RPMI7951 (cell line): ENCODE measurements at places on chromosomes 12 and 14. TPM values are rescaled to one million over a fixed set of nuclear protein-coding genes. Genes with fewer than 3 reads are reported as not detected.
A peak's percentile ranks its signal among the peaks of the same experiment; 100 is the strongest.

Gene HOXC4
- total RNA-seq, result 2.5 and 4.7 TPM in 2 replicates

Gene TMEM30B
- total RNA-seq, result not detected in 2 replicates

Gene SLC10A1
- total RNA-seq, result not detected in 2 replicates

Gene TMEM63C
- total RNA-seq, result not detected in 2 replicates

Gene RHOJ
- 0.10 and 0.12 TPM in 2 replicates for total RNA-seq

Gene SPX
- total RNA-seq, result 0.60 and 1.3 TPM in 2 replicates

Gene IL31
- not detected in 2 replicates for total RNA-seq

Gene ABHD12B
- 0.12 TPM in 1 of 2 replicates, not detected in the other for total RNA-seq

Gene IL22
- total RNA-seq, result not detected in 2 replicates

Gene CMA1
- total RNA-seq, result not detected in 2 replicates

Gene REP15
- total RNA-seq, result 1.4 and 1.6 TPM in 2 replicates

Gene L2HGDH
- total RNA-seq, result 4.3 and 5.5 TPM in 2 replicates

GRCh38 chr12:121980191-121980891, 41.3 kb upstream of the BCL7A start:
- no peak for DNase-seq

- no peak for DNase-seq
These were observed 488.0 kb upstream of the RGS6 start for GRCh38 chr14:71444030-71444822.

DNA sequence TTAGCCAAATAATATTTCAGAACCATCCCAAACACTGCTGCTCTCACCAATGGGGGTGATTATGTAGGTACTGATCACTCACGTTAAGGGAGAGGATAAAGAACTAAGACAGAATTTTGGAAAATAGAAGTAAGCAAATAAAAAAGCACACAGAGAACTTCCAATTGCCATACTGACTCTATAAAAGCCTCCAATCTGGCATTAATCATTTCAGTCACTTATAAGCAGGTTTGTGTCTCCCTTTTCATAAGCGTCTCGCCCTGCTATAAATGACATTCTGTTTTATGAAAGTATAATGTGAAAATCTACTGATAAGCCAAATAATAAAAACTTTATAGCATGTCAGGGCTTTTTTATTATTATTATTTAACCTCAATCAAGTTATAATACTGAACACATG, 435.2 kb downstream of the ETNK1 start:
- DNase-seq, result no peak

- no peak for DNase-seq
These were observed 9.1 kb downstream of the FAM181A start for GRCh38 chr14:93936245-93936644.

- peak; percentile 69 for DNase-seq
These were observed 89.3 kb upstream of the RAP1B start for GRCh38 chr12:68521321-68521839.

GRCh38 chr14:69716478-69717187, 50.3 kb upstream of the SRSF5 start:
- DNase-seq, result peak; percentile 83

- DNase-seq, result no peak
These were observed 357.5 kb downstream of the FSCB start for GRCh38 chr14:44149597-44149996.

DNA sequence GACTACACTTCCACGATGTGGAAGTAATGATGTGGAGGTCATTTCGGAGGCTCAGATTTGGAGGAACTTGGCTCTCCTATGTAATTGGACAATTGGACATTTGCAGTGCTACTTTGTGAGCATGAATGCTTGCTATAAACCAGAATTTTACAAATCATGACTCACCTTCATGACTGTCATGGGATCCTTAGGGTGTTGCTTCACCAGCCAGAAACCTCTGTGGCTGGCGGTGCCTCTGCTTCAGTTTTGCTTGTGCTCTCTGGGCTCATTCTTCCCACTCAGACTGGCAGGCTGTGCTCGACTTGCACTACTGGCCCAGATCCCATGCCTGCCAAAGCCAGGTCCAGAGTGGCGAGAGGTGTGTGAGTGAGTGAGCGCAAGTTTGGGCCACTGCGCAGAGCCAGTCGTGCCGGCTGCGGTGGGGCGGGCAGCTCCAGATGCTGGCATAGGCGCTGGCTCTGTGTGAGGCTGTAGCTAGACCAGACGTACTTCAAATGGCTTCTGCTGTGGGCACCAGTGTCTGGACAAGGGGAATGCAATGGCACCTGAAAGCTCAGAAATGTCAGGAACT, 387.8 kb downstream of the AEBP2 start:
- DNase-seq, result peak; percentile 16

- peak; percentile 42 for DNase-seq
These were observed 166.1 kb upstream of the SYT10 start for GRCh38 chr12:33605757-33606156.

DNA sequence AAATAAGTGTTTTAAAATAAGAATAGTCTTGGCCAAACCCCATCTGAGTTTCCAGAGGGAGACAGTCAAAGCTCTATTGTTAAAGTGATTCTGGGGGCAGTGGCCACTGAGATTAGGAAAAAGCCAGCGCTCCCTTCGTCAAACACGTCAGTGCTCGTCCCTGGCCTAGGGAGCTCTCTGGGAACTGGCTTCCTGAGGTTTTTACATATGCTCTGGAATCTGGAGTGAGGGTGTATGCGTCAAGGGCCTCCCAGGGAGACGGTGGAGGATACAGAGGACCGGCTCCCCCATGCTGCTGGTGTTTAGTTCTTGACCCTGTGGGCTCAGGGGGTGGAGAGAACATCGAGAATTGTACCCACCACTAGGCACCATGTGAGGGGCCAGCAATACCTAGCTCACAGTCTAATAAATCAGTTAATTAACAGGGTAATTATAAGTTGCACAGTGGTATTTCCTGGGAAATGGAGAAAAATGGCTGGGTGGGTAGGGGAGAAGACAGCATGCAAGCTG, 87.0 kb downstream of the SLC25A47 start:
- DNase-seq, result peak; percentile 61

DNA sequence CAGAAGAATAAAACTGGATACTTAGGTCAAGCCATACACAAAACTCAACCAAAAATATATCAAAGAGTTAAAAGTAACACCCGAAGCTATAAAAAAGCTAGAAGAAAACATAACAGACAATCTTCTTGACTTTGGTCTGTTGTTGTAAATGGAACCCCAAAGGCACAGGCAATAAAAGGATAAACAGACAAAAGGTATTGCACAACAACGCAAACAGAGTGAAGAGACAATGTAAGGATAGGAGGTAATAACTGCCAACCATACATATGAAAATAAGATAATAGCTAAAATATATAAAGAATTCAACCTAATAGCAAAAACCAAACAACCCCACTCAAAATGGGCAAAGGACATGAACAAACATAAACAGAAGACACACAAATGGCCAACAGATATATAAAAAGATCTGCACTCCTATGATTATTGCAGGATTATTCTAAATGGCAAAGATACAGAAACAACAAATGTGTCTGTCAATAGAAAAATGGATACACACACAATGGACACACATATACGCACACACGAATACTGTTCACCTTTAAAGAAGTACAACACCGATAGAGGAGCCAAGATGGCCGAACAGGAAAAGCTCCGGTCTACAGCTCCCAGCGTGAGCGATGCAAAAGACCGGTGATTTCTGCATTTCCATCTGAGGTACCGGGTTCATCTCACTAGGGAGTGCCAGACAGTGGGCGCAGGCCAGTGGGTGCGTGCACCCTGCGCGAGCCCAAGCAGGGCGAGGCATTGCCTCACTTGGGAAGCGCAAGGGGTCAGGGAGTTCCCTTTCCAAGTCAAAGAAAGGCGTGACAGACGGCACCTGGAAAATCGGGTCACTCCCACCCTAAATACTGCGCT, 1137.1 kb downstream of the FSCB start:
- DNase-seq, result no peak

DNA sequence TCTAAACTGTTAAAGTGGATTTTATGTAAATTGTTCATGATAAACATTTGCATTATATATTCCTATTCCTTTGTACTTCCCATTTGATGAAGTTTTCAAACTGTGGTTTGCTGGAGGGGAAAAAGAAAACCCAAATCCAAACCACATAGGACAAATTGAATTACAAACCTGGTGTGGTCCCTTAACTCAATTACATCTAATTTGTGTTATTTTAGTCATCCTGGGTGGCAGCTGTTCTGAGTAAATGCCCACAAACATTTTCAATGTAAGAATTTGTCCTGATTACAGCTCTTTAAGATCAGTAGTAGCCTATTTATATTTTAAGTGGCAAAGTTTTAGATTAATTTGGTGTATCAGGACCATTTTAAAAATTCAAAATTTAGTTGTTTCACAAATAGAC, 153.9 kb downstream of the RAD51B start:
- peak; percentile 48 for DNase-seq

DNA sequence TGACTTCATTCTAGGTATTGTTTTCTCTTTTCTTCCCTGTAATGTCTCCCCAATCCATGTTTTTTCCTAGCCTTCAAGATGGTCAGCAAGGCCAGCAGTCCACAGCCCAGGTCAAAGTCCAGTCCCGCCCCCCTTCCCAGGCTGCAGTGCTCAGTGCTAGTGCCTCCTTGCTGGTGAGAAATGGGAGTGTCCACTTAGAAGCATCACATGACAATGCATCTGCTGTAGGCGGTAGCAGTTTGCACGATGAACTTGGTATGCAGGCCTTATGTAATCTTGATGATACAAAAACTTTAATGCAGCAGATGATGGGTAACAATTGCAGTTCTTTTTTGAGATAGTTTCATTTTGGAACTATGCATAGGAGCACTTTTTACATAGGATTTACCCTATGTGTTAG, 88.4 kb downstream of the PCNX1 start:
- DNase-seq, result peak; percentile 7

- peak; percentile 61 for DNase-seq
These were observed 180.8 kb downstream of the EFCAB11 start for GRCh38 chr14:89773644-89774316.

- DNase-seq, result no peak
These were observed 107.6 kb upstream of the SYT1 start for GRCh38 chr12:78756936-78757335.

DNA sequence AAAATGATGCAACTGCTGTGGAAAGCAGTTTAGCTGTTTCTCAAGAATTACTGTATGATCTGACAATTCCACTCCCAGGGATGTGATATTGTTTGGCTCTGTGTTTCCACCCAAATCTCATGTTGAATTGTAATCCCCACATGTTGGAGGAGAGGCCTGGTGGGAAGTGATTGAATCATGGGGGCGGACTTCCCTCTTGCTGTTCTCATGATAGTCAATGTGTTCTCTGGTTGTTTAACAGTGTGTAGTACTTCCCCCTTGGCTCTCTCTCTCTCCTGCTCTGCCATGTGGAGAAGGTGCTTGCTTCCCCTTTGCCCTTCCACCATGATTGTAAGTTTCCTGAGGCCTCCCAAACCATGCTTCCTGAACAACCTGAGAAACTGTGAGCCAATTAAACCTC, 93.4 kb upstream of the CPM start:
- no peak for DNase-seq

DNA sequence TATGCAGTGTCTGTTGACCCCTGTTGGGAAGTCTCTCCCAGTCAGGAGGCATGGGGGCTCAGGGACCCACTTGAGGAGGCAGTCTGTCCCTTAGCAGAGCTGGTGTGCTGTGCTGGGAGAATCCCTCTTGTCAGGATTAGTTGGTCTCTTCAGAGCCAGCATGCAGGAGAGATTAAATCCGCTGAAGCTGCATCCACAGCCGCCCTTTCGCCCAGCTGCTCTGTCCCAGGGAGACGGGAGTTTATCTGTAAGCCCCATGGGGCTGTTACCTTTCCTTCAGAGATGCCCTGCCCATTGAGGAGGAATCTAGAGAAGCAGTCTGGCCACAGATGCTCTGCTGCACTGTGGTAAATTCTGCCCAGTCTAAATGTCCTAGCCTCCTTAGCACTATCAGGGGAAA, 13.1 kb upstream of the KLRC1 start:
- DNase-seq, result no peak

DNA sequence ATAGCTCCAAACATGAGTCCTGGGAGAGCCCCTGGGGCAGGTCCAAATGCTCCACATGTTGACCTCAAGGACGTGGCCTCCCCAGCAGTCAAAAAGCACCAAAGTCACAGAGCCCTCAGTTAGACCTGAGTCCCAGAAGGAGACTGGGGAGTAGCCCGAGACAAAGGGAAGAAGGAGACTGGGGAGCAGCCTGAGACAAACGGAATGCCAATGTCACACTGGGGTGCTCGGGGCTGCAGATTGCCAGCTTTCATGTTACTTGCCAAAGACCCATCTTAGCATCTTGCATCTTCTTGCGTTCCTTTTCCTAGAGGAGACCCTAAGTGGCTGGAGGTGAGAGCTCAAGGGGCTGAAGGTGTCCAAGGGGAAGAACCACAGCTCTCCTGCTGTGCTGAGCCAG, 14.9 kb downstream of the PLEKHD1 start:
- no peak for DNase-seq

- DNase-seq, result peak; percentile 35
These were observed 41.8 kb downstream of the FMNL3 start for GRCh38 chr12:49665384-49665783.

- DNase-seq, result no peak
These were observed 277.2 kb downstream of the TMTC2 start for GRCh38 chr12:82963956-82964355.

GRCh38 chr12:27818401-27818918, 38.4 kb upstream of the MANSC4 start:
- DNase-seq, result no peak

DNA sequence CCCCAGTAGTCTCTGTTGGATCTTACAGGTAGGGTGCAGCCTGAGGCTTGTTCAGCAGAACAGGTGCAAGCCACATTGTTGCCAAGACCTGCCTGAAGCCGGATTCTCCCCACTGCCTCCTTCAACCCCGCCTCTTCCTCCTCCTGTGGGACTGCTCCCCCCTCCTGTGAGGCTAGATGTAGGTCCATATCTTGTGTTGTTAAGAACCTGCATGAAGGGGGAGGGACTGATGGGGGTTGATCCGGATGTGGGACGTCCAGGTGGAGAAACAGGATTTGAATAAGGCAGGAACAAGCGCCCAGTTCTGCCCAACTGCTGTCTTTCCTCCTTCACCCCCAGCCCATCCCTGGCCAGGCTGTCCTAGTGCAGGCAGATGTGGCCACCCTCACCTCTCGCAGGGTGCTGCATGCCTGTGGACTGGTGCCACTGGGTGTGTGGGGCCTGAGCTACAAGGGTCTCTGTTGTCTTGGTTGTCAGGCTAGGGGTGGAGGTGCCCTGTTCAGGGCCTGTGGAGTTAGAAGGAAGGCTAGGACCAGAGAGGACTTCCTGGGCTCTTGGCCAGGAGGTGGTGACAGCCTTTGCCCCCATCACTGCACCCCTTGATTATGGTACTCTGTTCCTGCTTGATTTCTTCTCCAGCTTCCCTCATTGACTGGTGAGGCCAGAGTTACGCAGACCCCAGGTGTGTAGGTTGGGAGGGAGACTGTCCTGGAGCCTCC, 1.4 kb downstream of the NR4A1 start:
- DNase-seq, result no peak
